ENCODE measurements at places on chromosomes 7 and 10. TPM values are rescaled to one million over a fixed set of nuclear protein-coding genes. Genes with fewer than 3 reads are reported as not detected.

JAZF1 gene
- total RNA-seq: 21.4 TPM

GNGT1 gene
- total RNA-seq: not detected

PRSS2 gene
- total RNA-seq: not detected

KCNH2 gene
- total RNA-seq: 4.4 TPM

ANKRD61 gene
- 0.44 TPM for total RNA-seq

ZNF804B gene
- not detected for total RNA-seq

TAS2R4 gene
- 1.1 TPM for total RNA-seq

STRIP2 gene
- total RNA-seq: 14.8 TPM

TRIP6 gene
- total RNA-seq: 77.8 TPM

C7orf33 gene
- not detected for total RNA-seq

ANK3 gene
- total RNA-seq: 7.2 TPM

LRIT2 gene
- not detected for total RNA-seq

PRKAR2B gene
- total RNA-seq: 23.4 TPM

SPDYE2B gene
- total RNA-seq: not detected

MYH16 gene
- total RNA-seq: 0.33 TPM

TET1 gene
- 2.0 TPM for total RNA-seq

NAT16 gene
- under 0.01 TPM for total RNA-seq

CDK1 gene
- total RNA-seq: 98.9 TPM

CNNM1 gene
- 1.7 TPM for total RNA-seq

LRGUK gene
- total RNA-seq: 0.12 TPM
